Amygdala (tissue), 56 donors: ENCODE measurements at places on chromosomes 16 and 17.

GRCh38 chr16:46914556-46915201, 30.5 kb downstream of the GPT2 start:
- DNase-seq, result no peak

DNA sequence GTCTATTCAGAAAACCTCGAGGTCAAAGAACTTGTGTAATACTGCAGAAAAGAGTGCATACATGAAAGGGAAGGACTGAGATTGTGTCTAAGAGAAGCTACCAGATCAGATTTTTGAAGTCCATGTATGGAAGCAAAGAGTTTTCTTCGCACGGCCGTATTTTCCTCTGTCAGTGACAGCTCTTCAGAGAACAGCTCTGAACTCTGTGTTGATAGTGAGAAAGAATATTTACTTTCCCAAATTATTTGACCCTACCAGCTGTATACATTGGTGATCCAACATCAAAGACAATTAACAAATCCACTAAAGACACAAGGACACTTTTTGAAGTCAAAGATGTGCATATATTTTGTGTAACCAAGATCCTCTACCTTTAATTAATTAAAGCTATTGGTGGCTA, 107.8 kb upstream of the PSMD7 start:
- no peak for DNase-seq

DNA sequence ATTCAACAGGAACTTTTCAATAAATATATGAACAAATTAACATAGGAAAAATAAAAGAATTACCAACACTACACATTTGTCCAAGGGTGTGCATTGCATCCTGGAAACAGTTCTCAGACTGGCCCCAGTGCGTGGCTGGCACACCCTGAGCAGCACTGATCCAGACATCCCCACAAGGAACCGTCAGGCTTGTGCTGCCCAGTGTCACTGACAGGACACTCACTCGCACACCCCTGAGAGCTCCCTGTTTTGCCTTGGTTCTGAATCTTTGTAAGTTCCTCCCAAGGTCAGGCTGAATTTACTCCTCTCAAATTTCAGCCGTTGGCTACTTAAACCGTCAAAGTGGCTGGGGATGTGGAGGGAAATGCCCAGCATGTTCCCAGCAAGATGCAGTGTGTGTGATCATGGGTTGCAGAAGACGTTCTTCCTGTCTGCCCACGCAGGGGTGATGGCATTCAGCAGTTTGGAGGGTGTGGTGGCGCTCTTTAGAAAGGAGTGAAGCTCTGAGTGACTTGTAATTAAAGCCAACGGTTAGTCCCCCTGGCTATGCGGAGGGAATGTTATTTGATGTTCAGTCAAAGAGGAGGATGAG, 1.7 kb downstream of the MT2A start:
- no peak for DNase-seq

DNA sequence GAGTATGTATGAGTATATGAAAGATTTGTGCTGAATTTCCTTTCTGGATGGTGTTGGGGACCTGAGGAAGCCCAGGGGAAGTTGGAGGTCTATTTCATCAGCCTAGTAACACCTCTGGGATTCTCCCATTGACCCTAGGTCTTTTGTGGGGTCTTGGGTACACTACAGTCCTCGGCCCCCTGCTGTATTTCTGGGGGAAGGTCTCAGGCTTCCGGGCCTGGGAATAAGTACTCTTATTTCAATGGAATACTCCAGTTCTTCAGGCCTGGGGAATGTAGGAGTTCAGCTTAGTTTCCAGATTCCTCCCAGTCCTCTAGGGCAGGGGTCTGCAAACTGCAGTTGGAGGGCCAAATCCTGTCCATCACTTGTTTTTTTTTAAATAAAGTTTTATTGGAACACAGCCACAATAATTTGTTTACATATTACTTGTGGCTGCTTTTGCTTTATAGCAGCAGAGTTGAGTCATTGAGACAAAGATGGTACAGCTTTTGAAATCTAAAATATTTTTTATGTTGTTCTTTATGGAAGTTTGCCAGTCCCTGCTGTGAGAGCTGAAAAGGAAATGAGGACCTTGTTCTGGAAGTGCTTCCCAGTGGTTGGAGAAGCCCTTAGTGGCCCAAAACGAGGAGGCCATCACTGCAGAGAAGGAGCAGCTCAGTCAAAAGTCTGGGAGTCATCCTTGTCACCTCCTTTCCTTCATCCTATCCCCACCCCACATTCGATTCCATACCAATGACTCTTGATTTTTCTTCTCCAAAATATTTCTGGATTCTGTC, 142.5 kb upstream of the HS3ST2 start:
- DNase-seq, result no peak

DNA sequence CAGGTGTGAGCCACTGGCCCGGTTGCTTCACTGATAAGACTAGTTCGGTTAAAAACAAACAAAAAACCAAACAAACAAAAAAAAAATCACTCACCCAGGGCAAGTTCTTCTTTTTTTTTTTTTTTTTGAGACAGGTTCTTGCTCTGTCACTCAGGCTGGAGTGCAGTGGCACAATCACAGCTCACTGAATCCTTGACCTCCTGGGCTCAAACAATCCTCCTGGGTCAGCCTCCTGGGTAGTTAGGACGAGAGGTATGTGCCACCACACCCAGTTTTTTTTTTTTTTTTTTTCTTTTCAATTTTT, 119.5 kb upstream of the CORO6 start:
- no peak for DNase-seq

DNA sequence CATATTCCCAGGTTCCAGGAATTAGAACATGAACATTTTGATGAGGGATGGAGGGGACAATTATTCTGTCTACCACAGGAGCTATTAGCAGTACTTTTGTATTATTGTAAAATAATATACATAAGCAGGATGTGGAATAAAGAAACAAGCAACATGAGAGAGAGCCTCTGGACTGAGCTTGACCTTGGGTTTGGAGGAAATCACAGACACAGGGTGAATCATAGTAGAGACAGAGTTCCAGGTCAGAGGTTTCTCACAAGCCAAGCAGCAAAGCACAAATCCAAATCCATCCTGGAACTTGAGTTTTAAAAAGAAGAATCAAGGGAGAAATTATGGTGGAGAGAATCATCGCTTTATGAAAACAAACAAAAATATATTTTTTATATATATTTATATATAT, 5.1 kb downstream of the KRT31 start:
- no peak for DNase-seq
